T-cell (primary cell): ENCODE measurements at places on chromosomes 1 and 21.

- H3K27ac ChIP-seq, result no peak overlapping the region
- no peak overlapping the region for H3K4me3 ChIP-seq
- H3K36me3 ChIP-seq, result no peaks in the 10 kb centered on the region
These were observed 6.0 kb upstream of the EEIG2 start for GRCh38 chr1:108553905-108554304.

- H3K27me3 ChIP-seq, result peaks cover 2% of the 10 kb centered on the region
- H3K4me3 ChIP-seq, result peak overlapping the region; percentile 4
- no peaks in the 10 kb centered on the region for H3K36me3 ChIP-seq
- DNase-seq, result no peak
- H3K4me1 ChIP-seq, result peaks cover 2% of the 10 kb centered on the region
- H3K27ac ChIP-seq, result peak overlapping the region; percentile 76
These were observed 3.4 kb upstream of the GPR25 start for GRCh38 chr1:200869376-200869752.

DNA sequence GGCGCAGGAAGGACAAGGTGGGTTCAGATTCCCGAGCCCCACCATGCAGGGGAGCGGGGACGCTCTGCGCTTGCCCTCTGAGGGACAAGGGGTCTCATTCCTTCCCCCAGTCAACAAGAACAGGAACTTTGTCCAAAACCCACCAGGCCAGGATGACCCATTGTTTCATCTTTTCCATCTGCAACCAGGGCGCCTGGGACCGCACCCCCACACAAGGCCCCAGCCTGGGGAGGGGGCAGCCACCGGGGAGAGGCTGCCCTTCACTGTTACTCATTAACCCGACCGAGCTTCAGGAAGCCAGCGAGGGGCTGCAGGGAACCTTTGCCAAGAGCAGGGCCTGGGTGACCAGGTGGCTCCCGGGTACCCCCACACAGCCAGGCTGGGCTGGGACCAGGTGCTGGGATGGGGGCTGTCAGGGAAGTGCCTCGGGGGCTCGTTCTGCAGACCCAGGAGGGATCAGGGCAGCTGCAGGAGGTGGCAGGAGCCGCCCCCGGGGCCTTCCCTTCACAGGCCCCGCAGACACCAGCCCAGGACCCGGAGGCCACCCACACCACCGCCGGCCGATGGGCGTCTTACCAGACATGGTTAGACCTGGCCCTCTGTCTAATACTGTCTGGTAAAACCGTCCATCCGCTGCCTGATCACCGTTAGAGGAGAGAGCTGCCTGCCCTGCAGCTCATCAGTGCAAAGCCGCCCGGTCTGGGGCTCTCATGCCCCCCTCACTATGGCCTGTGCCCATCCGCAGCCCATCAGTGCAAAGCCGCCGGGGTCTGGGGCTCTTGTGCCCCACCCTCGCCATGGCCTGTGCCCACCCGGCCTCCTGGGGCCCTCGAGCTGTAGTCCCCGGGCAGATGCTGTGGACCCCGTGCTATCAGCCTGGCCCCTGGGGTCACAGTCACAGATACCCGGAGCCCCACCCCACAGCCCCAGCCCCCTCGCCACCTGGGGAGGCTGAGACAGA, 4.9 kb upstream of the TTLL10 start:
- DNase-seq, result no peak
- H3K36me3 ChIP-seq, result no peaks in the 10 kb centered on the region
- H3K27me3 ChIP-seq, result peaks cover 73% of the 10 kb centered on the region
- H3K4me3 ChIP-seq, result no peak overlapping the region
- H3K4me1 ChIP-seq, result peaks cover 27% of the 10 kb centered on the region

- DNase-seq, result no peak
- no peaks in the 10 kb centered on the region for H3K4me1 ChIP-seq
- no peaks in the 10 kb centered on the region for H3K27me3 ChIP-seq
- no peak overlapping the region for H3K4me3 ChIP-seq
These were observed 116.1 kb upstream of the ZP4 start for GRCh38 chr1:238006779-238007178.

DNA sequence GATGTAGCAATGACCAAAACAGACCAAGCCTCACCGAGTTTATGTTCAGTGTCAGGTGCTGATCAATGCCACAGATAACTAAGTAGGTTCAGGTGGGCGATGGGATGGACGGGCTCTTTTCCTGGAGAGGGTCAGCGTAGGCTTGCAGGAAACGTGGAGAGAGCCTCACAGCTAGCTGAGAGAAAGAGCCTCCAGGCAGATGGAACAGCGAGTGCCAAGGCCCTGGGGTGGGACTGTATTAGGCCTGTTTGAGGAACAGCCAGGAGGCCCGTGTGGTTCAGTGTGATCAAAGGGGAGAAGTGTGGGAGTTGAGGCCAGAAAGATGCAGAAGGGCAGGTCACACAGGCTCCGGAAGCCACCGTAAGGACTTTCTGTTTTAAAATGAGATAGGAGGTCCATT, 7.3 kb upstream of the UTS2 start:
- no peak for DNase-seq
- no peaks in the 10 kb centered on the region for H3K36me3 ChIP-seq
- no peaks in the 10 kb centered on the region for H3K27me3 ChIP-seq
- no peak overlapping the region for H3K27ac ChIP-seq
- H3K4me1 ChIP-seq, result no peaks in the 10 kb centered on the region
- H3K4me3 ChIP-seq, result no peak overlapping the region

DNA sequence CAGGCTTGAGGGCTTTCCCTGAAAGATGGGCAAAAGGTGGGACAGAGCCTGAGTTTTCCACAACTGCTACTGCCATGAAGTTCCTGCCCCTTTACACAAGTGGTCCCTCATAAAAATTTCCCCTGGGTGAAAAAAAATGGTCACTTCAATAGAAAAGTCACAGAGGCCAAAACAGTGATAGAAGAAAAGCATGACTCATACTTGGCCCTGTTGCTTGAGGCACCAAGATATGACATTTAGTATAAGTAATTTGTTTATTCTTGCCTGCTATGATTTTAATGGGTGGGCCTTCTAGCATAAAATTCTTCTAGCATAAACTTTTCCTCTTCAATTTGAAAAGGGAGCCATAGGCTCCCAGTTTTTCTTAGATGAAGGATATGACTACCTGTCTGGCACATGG, 280.2 kb downstream of the DPYD start:
- no peaks in the 10 kb centered on the region for H3K4me1 ChIP-seq
- H3K27ac ChIP-seq, result no peak overlapping the region
- peaks cover 4% of the 10 kb centered on the region for H3K36me3 ChIP-seq
- no peaks in the 10 kb centered on the region for H3K27me3 ChIP-seq

DNA sequence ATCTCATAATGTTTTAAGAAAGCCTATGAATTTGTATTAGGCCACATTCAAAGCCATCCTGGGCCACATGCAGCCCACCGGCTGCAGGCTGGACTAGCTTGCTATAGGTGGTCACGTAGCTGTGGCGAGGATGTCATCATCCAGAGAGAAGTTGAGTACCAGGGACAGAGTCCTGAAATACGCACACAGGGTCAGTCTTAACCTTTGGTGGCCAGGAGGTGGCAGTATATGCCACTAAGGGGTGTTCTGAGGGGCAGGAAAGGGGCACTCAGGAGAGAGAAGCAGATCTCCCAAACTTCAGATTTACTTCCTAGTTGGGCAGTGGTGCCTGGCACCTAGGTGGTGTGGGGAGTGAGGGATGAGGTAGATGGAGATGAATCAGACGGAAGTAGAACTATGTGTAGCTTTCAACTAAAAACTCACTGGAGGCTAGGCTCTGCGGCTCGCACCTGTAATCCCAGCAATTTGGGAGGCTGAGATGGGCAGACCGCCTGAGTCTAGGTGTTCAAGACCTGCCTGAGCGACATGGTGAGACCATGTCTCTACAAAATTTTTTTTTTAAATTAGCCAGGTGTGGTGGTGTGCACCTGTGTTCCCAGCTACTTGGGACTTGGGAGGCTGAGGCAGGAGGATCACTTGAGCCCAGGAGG, 16.3 kb upstream of the CDK18 start:
- no peak overlapping the region for H3K27ac ChIP-seq
- peak; percentile 37 for DNase-seq
- no peaks in the 10 kb centered on the region for H3K4me1 ChIP-seq
- no peaks in the 10 kb centered on the region for H3K36me3 ChIP-seq
- peaks cover 5% of the 10 kb centered on the region for H3K27me3 ChIP-seq

GRCh38 chr1:159560599-159560998, 24.8 kb upstream of the OR10J5 start:
- DNase-seq, result no peak
- no peak overlapping the region for H3K4me3 ChIP-seq
- H3K36me3 ChIP-seq, result no peaks in the 10 kb centered on the region
- no peaks in the 10 kb centered on the region for H3K4me1 ChIP-seq
- peaks cover 2% of the 10 kb centered on the region for H3K27me3 ChIP-seq

- peaks cover 52% of the 10 kb centered on the region for H3K4me1 ChIP-seq
- H3K36me3 ChIP-seq, result no peaks in the 10 kb centered on the region
- no peaks in the 10 kb centered on the region for H3K27me3 ChIP-seq
- DNase-seq, result no peak
- H3K4me3 ChIP-seq, result no peak overlapping the region
- H3K27ac ChIP-seq, result peak overlapping the region; percentile 10
These were observed 50.8 kb upstream of the BOLA1 start for GRCh38 chr1:149848340-149849110.

DNA sequence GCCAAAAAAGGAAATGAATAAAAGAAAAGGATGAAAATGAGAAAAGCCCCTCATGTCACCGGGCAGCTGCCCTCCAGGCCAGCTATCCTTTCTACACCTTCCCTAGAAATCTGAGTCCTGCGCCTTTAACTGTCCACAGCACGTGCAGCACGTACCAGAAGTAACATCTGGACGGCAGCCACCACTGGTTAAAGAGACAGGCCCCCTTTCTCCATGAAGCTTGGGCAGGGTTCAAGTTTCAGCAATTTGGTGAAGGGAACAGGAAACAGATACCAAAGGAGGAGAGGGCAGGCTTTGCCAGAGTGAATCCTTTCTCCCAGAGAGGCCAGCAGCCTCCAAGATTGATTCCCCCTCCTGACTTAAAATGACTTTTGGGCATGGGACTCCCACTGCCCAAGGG, 3.6 kb upstream of the KIAA2013 start:
- DNase-seq, result no peak
- H3K36me3 ChIP-seq, result no peaks in the 10 kb centered on the region
- H3K27me3 ChIP-seq, result no peaks in the 10 kb centered on the region
- no peak overlapping the region for H3K27ac ChIP-seq
- H3K4me1 ChIP-seq, result peaks cover 23% of the 10 kb centered on the region

DNA sequence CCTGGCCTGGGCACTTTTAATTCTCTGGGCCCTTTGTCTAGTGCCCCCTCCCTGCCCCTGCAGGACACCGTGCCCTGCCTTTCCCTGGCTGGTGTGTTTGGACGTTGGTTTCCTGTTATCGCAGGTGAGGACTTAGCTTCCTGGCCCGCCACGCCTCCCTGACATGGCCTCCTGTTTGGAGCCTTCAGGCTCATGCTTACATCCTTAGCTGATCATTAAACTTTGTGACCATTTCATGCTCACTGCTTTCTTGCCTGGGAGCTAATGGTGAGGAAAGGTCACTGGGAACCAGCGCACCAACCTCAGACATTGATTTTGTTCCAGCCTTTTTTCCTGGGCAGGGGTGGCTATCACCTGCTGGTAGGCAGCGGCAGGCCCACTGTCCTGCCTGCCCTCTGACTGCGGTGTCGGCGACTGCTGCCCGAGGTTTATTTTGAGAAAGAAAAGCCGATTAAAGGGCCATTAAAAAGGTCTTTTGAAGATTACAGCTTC, 3.7 kb downstream of the PFKL start:
- H3K27me3 ChIP-seq, result no peaks in the 10 kb centered on the region
- peaks cover 4% of the 10 kb centered on the region for H3K36me3 ChIP-seq
- peaks cover 13% of the 10 kb centered on the region for H3K4me1 ChIP-seq
- no peak overlapping the region for H3K4me3 ChIP-seq

DNA sequence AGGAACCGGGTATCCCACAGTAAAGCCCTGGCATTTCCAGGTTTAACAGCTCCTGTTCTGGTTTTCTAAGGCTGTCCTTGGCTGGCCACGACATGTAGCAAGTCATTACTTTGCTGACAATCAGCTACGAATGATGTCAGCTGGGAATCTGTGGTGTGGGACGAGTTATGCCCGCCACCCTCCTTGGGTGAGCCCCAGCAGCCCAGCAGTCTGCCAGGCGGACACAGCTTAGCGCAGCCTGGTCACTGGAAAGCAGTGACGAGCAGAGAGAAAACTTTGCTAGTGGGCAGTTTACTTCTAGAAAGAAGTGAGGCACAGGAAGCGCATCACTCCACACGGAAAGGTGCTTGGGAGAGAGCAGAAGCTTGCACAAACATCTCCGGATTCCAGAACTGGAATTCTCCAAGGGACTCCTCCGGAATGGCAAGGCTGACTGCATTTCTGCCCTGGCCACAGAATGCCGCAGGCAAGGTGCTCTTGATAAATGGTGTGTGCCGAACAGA, 15.5 kb upstream of the ZNF436 start:
- no peak overlapping the region for H3K4me3 ChIP-seq
- no peaks in the 10 kb centered on the region for H3K27me3 ChIP-seq
- no peak for DNase-seq
- H3K27ac ChIP-seq, result no peak overlapping the region

DNA sequence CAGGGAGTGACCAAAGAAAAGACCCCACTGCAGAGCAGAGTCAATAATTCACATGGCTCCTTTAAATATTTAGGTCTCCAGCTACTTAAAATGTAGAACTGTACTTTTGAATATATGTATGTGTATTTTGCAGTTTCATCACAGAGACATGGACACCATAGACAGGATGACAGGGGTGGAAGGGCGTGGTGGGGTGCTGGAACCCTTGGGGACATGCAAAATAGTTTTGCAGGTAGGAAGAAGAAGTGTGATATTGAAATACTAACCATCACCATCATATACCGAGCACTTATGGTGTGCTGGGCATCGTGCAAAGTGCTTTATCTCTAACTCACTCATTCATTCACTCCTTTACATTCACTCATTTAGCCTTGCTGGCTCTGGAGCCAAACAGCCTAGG, 72.5 kb upstream of the IGSF21 start:
- no peaks in the 10 kb centered on the region for H3K4me1 ChIP-seq
- no peak overlapping the region for H3K27ac ChIP-seq
- peaks cover 18% of the 10 kb centered on the region for H3K27me3 ChIP-seq
- no peak overlapping the region for H3K4me3 ChIP-seq
